ENCODE measurements at places on chromosomes 1 and 21. TPM values are rescaled to one million over a fixed set of nuclear protein-coding genes. Genes with fewer than 3 reads are reported as not detected.

DNA sequence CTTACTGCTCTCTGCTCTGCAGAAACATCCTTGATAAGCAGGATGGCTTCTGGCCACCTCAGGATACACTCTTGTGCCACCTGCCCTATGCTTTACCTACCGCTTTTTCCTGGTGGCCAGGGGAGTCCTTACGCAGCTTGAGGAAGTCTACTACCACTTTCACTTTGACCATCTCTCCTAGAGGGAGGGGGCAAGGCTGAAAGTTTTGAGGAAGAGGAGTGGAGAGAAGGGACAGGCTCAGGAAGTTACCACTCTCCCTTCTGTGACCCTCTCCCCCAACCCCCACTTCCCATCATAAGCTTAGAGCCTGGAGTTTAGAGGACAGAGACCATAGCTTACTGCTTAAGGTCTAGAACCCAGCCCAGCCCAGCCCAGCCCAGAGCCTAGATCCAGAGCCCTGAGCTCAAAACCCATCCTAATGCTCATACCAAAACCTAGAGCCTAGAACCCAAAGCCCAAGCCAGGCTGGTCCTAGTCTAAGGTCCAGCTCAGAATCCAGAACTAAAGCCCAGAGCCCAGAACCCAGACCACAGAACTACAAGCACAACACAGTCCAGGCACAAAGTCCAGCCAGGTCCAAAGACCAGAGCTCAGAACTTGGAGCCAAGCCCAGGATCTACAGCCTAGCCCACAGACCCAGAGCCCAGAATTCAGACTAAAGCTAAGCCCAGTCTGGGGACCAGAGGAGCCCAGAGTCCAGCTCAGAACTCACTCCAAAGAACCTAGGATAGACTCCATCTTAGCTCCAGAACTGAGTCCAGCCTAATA, 18.0 kb upstream of the MFSD2A start:
- no peak for DNase-seq

DNA sequence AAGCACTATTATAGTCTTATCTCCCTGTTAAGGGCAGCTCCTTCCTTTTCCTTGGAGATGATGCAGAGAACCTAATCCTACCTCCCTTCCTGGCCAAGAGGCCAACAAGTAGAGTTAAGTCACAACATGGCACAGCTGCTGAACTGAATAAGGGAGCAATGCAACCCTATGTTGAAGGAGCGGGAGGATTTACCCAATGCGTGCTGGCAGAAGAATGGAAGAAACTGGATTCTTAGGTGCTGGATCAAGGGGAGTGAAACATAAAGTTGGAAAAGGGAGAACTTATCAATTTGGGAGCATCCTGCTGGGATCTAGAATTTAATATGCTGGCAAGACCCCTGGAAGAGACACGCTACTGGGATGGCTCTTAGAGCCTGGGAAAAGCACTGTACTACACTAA, 12.0 kb upstream of the HUNK start:
- no peak for DNase-seq

- no peak for DNase-seq
These were observed 14.3 kb downstream of the LEPR start for GRCh38 chr1:65434760-65435159.

The FPGT gene
- total RNA-seq, result 12.0 TPM

All from HCT116 (cell line).